ENCODE measurements at places on chromosomes 5 and 9.
A peak's percentile ranks its signal among the peaks of the same experiment; 100 is the strongest.

DNA sequence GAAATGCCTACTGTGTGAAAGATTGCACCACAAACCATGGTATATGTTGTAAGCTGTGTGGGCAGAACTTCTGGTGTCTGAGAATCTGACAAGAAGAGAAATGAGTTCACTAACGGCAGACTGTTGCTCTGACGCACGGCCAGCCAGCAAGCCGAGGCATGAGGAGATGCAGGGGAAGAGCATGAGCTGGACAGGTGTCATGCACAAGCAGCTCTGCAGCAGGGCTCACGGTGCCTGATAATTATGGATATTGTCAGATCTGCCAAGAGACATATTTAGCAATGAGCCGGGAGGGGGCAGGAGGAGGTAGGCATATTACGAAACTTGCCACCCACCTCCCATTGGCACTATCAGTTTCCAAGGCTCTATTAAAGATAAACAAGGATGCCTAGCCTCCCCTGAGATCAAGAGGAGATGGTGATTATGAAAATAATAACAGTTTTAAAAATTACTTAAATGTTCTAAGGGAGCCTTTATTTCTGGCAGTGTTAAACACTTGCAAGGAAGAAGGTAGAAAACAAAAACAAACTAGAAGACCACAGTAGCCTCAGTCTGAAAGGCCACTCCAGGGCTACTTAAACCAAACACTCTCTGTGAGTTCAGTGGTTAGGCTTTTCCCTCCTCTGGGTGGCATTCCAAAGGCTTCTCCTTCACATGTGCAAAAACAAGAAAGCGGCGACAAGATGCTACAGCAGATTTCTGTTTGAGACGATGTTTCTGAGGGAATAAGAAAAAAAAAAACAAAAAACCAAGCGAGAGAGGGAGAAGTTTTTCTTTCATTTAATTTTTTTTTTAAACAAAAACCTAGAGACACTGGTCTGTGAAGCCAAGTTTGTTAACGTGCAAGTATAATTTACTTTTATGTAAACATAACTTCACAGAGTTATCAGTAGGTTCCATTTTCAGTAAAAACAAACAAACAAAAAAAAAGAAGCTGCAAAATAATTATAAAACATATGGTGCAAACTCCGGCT lies 339.5 kb downstream of the BNC2 start:
- H3K4me1 ChIP-seq: no peaks in the 10 kb centered on the region
- DNase-seq: no peak
- H3K4me3 ChIP-seq: no peak overlapping the region
- H3K36me3 ChIP-seq: no peaks in the 10 kb centered on the region

DNA sequence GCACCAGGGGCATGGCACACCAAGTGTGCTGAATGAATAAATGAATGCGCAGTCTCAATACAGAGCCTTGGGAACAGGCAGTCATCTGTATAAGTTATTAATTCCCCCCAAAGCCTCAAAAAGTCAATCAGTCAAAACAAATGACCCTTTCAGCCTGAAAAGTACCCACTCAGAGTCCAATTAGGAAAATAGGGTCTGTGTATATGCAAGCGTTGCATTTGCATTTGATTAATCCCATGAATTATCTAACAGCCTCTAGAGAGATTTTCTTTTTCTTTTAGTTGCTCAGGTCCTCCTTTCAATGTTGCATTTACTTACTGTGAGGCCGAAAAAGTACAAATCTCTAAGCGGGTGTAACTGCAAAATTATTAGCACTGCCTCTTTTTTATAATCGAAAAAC lies 23.4 kb downstream of the PTCH1 start:
- no peaks in the 10 kb centered on the region for H3K36me3 ChIP-seq
- peaks cover 55% of the 10 kb centered on the region for H3K4me1 ChIP-seq

GRCh38 chr9:108885643-108886348 lies 23.7 kb downstream of the ACTL7A start:
- H3K4me1 ChIP-seq: no peaks in the 10 kb centered on the region
- no peak for DNase-seq
- H3K4me3 ChIP-seq: no peak overlapping the region
- H3K27ac ChIP-seq: no peak overlapping the region
- peaks cover 58% of the 10 kb centered on the region for H3K36me3 ChIP-seq

DNA sequence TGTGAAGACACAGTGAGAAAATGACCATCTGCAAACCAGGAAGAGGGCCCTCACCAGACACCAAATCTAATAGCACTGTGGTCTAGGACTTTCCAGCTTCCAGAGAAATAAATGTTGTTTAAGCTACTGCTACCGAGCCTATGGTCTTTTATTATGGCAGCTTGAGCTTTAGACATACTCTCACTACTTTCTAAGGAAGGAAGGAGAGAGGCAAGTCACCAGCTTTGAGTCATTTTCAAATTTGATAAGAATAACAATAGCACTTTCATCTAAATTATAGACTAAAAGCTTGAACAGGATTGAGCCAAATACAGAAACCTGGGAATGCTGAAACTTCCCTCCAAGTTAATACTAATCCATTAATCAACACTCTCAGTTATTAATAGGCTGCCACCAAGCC lies 64.4 kb downstream of the PLPPR1 start:
- H3K4me3 ChIP-seq: no peak overlapping the region
- DNase-seq: no peak
- H3K4me1 ChIP-seq: no peaks in the 10 kb centered on the region

DNA sequence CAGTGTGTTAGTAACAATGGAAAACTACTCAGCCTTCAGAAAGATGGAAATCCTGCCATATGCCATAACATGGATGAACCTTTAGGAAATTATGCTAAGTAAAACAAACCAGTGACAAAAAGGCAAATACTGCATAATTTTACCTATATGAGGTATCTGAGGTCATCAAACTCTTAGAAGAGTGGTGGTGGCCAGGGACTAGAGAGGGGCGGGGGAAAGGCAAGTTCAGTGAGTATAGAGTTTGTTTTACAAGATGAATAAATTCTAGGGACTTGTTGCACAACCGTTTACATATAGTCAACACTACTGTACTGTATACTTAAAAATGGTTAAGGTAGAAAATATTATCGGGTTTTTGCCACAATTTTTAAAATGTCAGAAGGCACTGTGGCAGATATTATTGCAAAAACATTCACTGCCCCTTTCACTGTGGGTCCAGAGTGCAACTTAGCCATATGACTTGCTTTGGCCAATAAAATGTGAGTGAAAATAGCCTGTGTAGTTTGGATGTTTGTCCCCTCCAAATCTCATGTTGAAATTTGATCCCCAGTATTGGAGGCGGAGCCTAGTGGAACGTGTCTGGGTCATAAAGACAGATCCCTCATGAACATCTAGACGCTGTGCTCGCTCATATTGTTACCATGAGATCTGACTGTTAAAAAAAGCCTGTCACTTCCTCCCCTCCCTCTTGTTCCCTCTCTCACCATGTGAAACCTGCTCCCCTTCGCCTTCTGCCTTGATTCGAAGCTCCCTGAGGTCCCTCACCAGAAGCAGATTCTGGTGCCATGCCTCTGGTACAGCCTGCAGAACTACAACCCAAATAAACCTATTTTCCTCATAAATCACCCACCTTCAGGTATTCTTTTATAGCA lies 9.5 kb downstream of the ZNF367 start:
- no peak overlapping the region for H3K27ac ChIP-seq
- H3K27me3 ChIP-seq: no peaks in the 10 kb centered on the region
- no peak overlapping the region for H3K4me3 ChIP-seq
- no peak for DNase-seq
- H3K4me1 ChIP-seq: peaks cover 10% of the 10 kb centered on the region

DNA sequence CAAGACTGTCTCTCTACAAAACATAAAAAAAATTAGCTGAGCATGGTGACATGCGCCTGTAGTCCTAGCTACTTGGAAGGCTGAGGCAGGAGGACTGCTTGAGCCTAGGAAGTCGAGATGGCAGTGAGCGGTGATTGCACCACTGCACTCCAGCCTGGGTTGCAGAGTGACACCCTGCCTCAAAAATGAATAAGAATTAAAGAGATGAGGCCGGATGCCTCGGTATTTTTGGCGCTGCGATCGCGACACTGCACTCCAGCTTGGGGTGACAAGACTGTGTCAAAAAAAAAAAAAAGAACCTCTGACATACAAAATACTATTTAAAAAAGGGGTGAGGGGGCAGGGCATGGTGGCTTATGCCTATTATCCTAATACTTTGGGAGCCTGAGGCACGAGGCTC lies 7.3 kb downstream of the GPBP1 start:
- H3K4me3 ChIP-seq: peak overlapping the region; percentile 28
- no peak overlapping the region for H3K27ac ChIP-seq
- DNase-seq: no peak
- peaks cover 26% of the 10 kb centered on the region for H3K36me3 ChIP-seq
- H3K4me1 ChIP-seq: peaks cover 76% of the 10 kb centered on the region

- H3K36me3 ChIP-seq: no peaks in the 10 kb centered on the region
- H3K4me1 ChIP-seq: no peaks in the 10 kb centered on the region
- no peak for DNase-seq
- no peak overlapping the region for H3K4me3 ChIP-seq
- no peak overlapping the region for H3K27ac ChIP-seq
Measured at GRCh38 chr5:114243281-114243971, 118.4 kb upstream of the KCNN2 start.

GRCh38 chr9:86361176-86361575 lies 7.0 kb upstream of the TUT7 start:
- no peak overlapping the region for H3K4me3 ChIP-seq
- no peaks in the 10 kb centered on the region for H3K36me3 ChIP-seq
- H3K4me1 ChIP-seq: no peaks in the 10 kb centered on the region
- DNase-seq: no peak

- no peaks in the 10 kb centered on the region for H3K27me3 ChIP-seq
- no peak for DNase-seq
- no peaks in the 10 kb centered on the region for H3K4me1 ChIP-seq
- H3K27ac ChIP-seq: no peak overlapping the region
- no peaks in the 10 kb centered on the region for H3K36me3 ChIP-seq
Measured at GRCh38 chr9:1221298-1221697, 171.1 kb downstream of the DMRT2 start.

DNA sequence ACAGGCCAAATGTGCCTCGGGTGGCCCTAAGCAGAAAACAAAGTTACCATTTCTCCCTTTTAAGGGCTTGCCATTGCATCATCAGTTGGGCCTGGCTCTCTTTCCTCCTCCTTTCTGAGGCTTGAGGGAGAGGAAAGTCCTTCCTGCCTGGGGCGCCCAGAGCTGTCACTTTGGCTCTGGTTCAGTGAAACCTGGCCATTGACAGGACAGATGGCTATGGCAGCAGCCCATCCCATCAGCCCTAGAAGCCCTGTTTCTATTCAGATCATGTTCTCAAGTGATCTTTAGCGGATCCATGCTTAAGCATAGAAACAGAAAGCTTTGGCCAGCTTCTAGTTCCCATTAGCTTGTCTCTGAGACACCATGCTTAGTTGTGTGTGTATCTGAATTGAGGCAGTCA lies 293.4 kb downstream of the YTHDC2 start:
- DNase-seq: no peak
- no peaks in the 10 kb centered on the region for H3K36me3 ChIP-seq
- no peaks in the 10 kb centered on the region for H3K4me1 ChIP-seq

- H3K4me1 ChIP-seq: peaks cover 6% of the 10 kb centered on the region
- no peaks in the 10 kb centered on the region for H3K36me3 ChIP-seq
- no peak overlapping the region for H3K27ac ChIP-seq
- DNase-seq: no peak
- no peaks in the 10 kb centered on the region for H3K27me3 ChIP-seq
Measured at GRCh38 chr5:156405988-156406387, 79.0 kb downstream of the SGCD start.

- peak; percentile 3 for DNase-seq
- no peak overlapping the region for H3K27ac ChIP-seq
- H3K27me3 ChIP-seq: peaks cover 12% of the 10 kb centered on the region
- H3K4me1 ChIP-seq: no peaks in the 10 kb centered on the region
- no peaks in the 10 kb centered on the region for H3K36me3 ChIP-seq
Measured at GRCh38 chr5:74035521-74035937, 409.5 kb downstream of the ARHGEF28 start.

DNA sequence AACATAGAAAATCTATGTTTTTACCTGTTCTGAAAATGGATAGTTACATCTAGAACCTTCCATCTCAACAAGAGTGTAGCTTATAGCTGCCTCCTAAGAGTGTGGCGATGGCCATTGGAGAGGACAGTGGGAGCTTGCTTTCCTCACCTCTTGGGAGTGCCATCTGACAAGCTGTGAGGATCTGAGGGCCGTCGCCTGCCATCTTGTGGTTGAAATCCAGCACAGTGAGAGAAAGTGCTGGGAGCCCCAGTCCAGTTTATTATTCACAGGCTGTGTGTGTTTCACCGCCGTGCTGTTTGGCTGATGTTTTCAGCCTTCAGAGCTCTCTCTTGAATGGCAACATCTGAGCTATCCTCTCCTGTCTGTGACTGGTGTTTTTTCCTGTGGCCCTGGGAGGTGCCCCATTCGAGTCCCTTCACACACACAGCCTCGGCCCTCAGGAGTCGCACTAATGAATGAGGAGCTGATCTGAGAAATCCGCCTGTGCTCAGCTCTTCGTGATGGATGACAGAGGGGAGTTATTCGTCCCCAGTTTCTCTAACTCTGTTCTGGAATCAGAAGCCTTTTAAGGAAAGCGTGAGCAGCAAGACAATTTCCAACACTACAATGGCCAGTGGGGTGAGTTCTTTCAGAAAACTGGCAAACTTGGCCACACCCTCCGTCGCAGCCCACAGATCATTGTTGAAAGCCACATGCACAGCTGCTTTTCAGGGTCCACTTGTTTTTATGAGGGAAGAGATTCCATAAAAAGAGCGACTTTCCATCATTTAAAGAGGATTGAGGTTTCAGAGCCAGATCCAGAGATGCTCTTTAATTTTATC lies 170.3 kb downstream of the PDZD2 start:
- no peak for DNase-seq
- H3K36me3 ChIP-seq: no peaks in the 10 kb centered on the region
- no peaks in the 10 kb centered on the region for H3K27me3 ChIP-seq
- H3K4me1 ChIP-seq: no peaks in the 10 kb centered on the region
- H3K27ac ChIP-seq: no peak overlapping the region

- DNase-seq: no peak
- H3K36me3 ChIP-seq: no peaks in the 10 kb centered on the region
- peaks cover 15% of the 10 kb centered on the region for H3K4me1 ChIP-seq
- peaks cover 9% of the 10 kb centered on the region for H3K27me3 ChIP-seq
Measured at GRCh38 chr5:176609724-176610434, at the start of gene GPRIN1. Gene GPRIN1, minus strand, starts transcription at chr5:176610156. Its CDS starts 10,322 bp downstream, at chr5:176599834.

DNA sequence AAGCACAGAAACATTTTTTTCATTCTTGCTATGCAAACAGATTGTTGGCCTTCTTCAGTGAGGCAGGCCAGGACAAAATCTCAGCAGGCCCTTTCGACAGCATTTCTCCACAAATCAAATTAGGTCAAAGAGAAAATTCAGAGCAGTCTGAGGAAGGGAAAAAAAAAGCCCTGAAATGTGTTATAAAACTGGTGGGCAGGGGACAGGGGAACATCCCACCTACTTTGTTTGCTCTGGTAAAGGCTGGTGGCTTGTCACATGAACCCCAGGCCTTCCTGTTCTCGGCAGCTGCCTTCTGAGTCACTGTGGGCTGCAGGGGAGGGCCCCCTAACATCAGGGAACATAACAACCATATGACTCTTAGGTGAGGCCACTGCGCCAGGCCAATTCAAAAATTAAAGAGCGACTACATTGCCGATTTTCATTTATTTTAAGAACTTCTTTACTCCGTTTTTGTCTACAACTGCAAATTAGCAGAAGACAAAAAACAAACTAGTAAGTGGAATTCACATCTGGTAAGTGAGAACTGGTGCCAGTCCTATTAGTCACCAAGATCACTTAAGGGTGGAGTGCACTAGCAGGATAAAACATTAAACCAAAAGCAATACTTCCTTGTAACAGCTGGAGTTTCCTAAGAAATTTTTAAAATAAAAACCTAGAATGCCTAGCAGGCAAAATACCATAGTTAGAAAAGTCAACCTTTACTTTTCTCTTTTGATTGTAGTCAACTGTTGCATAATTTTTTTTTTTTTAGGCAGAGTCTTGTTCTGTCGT lies 46.2 kb upstream of the DENND4C start:
- no peaks in the 10 kb centered on the region for H3K27me3 ChIP-seq
- H3K4me3 ChIP-seq: no peak overlapping the region
- no peaks in the 10 kb centered on the region for H3K36me3 ChIP-seq
- H3K27ac ChIP-seq: peak overlapping the region; percentile 32
- H3K4me1 ChIP-seq: peaks cover 26% of the 10 kb centered on the region
